ENCODE measurements at places on chromosomes 16 and 17. TPM values are rescaled to one million over a fixed set of nuclear protein-coding genes. Genes with fewer than 3 reads are reported as not detected.

CCL16 gene
- total RNA-seq = not detected

CLEC18A gene
- 2.2 TPM for total RNA-seq

DNA sequence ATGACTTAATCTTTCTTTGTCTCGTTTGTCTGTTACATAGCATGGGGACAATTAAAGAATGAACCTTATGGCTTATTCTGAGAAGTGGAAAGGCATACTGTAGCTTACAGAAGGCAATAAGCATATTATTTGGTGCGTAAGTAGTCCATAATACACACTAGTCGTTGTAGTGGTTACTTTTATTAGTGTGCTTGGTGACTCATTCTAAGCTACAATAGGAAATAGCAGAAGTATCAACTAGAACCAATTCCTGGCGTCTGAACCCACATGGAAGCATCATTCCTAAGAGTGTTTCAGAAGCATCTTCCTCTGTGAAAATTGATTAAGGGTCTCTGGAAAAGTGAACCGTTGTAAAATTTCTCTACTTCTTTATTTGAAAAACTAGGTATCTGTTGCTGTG is 777.8 kb upstream of the EEF2KMT start:
- no peaks in the 10 kb centered on the region for H3K4me1 ChIP-seq
- H3K36me3 ChIP-seq = no peaks in the 10 kb centered on the region
- no peak overlapping the region for H3K4me3 ChIP-seq
- H3K27me3 ChIP-seq = peaks cover 11% of the 10 kb centered on the region
- DNase-seq = no peak
- no peak overlapping the region for H3K27ac ChIP-seq

- H3K4me3 ChIP-seq = no peak overlapping the region
- no peaks in the 10 kb centered on the region for H3K4me1 ChIP-seq
- no peaks in the 10 kb centered on the region for H3K27me3 ChIP-seq
- DNase-seq = no peak
Measured at GRCh38 chr16:84460406-84461028, 43.9 kb downstream of the MEAK7 start.

- peaks cover 45% of the 10 kb centered on the region for H3K4me1 ChIP-seq
- H3K36me3 ChIP-seq = no peaks in the 10 kb centered on the region
- peaks cover 88% of the 10 kb centered on the region for H3K27me3 ChIP-seq
- no peak for DNase-seq
- no peak overlapping the region for H3K27ac ChIP-seq
- H3K4me3 ChIP-seq = no peak overlapping the region
Measured at GRCh38 chr16:62033065-62033464, 3.2 kb downstream of the CDH8 start.

- no peak overlapping the region for H3K4me3 ChIP-seq
- H3K36me3 ChIP-seq = no peaks in the 10 kb centered on the region
- peaks cover 28% of the 10 kb centered on the region for H3K27me3 ChIP-seq
Measured at GRCh38 chr17:77795685-77796084, 162.8 kb upstream of the TNRC6C start.

DNA sequence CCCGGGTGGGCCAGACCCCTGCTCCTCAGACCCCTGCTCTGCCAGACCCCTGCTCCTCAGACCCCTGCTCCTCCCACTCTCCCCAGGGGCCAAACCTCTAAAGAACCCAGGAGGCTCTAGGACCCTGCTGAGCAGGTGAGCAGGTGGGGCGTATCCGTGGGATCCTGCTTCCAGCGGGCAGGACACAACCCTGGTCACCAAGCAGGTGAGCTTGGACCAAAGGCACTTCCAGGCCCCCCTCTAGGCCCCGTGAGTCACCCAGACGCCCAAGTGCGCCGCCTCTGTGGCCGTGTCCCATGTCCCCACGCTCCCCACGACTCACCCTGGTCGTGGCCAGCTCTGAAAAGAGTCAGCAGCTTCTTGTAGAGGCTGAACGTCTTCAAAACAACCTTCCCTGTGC is 5.0 kb downstream of the CYBC1 start:
- H3K36me3 ChIP-seq = peaks cover 3% of the 10 kb centered on the region
- no peak overlapping the region for H3K4me3 ChIP-seq
- DNase-seq = no peak
- H3K4me1 ChIP-seq = peaks cover 7% of the 10 kb centered on the region
- H3K27ac ChIP-seq = no peak overlapping the region
- no peaks in the 10 kb centered on the region for H3K27me3 ChIP-seq

DNA sequence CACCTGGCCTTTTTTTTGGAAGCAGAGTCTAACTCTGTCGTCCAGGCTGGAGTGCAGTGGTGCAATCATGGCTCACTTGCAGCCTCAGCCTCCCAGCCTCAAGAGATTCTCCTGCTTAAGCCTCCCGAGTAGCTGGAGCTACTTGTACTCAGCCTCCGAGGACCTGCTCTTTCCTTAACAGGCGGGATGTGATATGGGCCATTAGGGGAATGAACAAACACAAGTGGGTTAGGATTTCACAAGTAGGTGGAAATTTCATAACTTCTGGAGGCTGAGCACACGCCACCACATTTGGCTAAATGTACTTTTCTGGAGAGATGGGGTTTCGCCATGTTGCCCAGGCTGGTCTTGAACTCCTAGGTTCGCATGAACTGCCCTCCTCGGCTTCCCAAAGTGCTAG is 4.1 kb downstream of the PAM16 start:
- no peak overlapping the region for H3K27ac ChIP-seq
- H3K36me3 ChIP-seq = peaks cover 13% of the 10 kb centered on the region
- no peak overlapping the region for H3K4me3 ChIP-seq
- no peak for DNase-seq
- peaks cover 15% of the 10 kb centered on the region for H3K4me1 ChIP-seq

GABARAP gene
- total RNA-seq = 429 TPM

- peaks cover 8% of the 10 kb centered on the region for H3K27me3 ChIP-seq
- H3K36me3 ChIP-seq = no peaks in the 10 kb centered on the region
- H3K4me1 ChIP-seq = no peaks in the 10 kb centered on the region
- H3K27ac ChIP-seq = no peak overlapping the region
- no peak overlapping the region for H3K4me3 ChIP-seq
- DNase-seq = no peak
Measured at GRCh38 chr16:82684256-82684655, 57.5 kb downstream of the CDH13 start.

- H3K4me1 ChIP-seq = peaks cover under 1% of the 10 kb centered on the region
- H3K4me3 ChIP-seq = no peak overlapping the region
- H3K27ac ChIP-seq = no peak overlapping the region
Measured at GRCh38 chr17:77189148-77189547, 48.4 kb downstream of the SEC14L1 start.

All from mesothelial cell of epicardium (in vitro differentiated cells).